ENCODE measurements at places on chromosomes 5 and 9.

- DNase-seq, result no peak
Observed at GRCh38 chr5:154193701-154194121, 3.2 kb downstream of the GALNT10 start.

DNA sequence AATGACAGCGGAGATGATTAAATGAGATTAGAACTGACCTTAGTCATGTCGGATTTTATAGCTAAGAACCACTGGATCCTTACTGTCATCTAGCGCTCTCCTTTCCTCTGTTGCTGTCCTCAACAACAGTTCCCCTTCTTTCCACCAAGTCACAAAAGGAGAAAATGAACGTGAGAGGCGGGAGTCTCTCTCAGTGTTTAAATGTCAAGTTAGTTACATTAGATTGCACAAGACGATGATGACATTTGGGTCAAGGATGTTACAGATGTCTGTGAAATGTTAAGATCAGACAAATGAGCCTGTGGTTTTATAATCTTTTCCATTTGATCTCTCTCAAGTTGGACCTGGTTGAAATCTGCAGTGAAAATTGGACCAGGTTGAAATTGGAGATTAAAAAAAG is 53.5 kb downstream of the FBXO38 start:
- DNase-seq, result no peak

GRCh38 chr9:128735373-128735772 is 11.4 kb upstream of the ZDHHC12 start:
- DNase-seq, result no peak

DNA sequence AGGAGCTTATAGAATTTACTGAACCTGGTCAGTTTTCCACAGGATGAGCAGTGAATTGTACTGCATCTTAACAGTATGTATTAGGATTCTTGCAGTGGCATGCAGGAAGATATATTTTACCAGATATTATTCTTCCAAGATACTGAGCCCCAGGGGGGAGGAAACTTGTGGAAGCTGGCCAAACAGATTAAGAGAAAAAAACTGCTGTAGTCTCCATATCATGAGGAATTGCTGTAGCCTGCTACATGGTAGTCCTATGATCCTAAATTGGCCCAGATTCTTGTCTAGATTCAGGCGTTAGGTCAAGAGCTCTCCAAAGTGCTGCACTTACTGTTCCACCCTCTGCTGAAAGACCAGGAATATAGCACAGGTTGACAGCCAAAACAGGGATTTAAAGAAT is 275.5 kb upstream of the TAS2R1 start:
- DNase-seq, result no peak

DNA sequence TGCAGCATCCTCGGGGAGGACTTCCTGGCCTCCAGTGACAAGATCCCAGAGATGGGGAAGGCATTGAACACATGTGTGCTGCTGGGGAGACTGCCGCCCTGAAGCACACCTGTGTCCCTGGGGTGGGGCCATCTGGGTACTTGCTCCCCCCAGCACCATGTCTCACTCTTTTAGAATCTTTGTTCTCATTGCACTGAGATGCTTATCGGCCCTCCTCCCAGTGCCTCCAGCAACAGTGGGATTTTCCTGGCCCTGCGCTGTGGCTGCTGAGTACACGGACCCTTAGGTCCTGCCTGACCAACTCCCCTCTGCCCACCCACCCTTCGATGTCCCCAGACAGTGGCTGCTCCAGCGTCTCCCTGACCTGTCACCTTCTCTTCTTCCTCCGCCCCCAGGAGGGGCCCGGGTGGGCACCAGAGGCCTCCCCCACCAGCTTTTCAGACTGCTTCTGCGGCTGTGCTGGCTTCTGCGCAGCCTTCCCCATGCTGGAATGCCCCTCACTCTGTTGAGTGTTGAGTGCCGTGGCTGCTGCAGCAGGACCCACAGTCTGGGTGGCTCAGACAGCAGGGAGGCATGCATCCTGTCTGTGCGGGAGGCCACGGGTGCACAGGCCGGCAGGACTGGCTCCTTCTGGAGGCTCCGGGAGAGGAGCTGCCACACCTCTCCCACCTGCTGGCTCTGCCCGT is 145.9 kb upstream of the IRX2 start:
- DNase-seq, result no peak

- DNase-seq, result no peak
Observed at GRCh38 chr9:72936266-72936665, 16.6 kb downstream of the ALDH1A1 start.

Data from SK-N-MC (cell line).